ENCODE measurements at places on chromosomes 7 and 10.

DNA sequence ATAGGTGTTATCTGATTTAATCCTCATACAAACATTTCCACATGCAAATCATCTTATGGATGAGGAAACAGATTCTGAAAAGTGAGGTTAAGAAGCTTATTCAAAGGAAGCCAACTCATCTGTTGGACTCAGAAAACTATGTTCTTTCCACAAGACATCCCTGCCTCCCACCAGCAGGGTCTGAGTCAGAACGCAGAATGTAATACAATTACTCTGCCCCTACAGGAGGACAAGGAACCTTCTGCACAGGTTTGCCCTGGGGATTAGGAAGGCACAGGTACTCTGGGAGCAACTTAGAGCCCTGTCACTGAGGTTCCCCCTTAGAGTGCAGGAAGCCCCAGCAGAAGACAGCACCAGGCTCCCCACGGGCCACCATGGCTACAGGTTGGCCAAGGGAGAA lies 255.7 kb downstream of the TNS3 start:
- DNase-seq = no peak

GRCh38 chr7:69342154-69342884 lies 256.0 kb upstream of the AUTS2 start:
- no peak for DNase-seq

DNA sequence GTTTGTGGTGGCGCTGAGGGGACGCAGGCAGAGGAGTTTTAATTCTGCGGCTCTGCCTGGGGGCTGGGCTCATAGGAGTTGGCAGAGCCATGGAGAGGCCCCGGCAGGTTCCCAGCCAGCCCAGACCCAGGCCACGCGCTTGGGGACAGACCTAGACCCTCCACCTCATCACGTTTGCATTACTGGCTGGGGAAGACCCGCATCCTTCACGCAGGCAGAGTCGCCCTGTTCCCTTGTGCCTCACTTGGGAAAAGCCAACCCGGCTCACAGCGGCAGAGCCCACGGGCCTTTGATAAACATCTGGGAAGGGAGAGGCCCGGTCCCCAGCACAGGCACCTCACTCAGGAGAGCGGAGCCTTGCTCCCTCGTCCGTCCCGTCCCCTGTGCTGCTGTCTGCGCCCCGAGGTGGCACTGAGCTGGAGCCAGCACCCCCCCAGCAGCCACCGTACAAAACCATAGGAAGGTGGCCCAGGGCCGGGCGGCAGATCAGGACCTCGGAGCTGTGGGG lies 112.8 kb downstream of the CYTH3 start:
- no peak for DNase-seq

DNA sequence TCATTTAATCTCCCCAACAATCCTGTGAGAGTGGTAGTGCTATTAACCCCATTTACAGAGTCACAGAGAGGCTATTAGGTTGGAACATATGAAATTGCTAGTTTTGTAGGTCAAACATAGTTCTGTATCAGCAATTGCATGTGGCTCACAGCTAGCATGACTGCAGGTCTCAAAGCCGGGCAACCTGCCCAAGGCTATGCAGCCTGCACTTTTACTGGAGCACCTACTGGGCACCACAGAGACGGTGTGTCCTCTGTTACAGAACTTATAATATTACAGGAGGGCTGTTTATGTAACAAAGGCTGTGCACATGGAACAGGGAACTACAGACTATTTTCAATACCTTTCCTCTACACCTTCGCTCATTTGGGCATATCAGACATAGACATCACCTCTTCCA lies 355.8 kb downstream of the RPS24 start:
- no peak for DNase-seq

- DNase-seq = no peak
These were observed 15.8 kb upstream of the PAPSS2 start for GRCh38 chr10:87643920-87644319.

DNA sequence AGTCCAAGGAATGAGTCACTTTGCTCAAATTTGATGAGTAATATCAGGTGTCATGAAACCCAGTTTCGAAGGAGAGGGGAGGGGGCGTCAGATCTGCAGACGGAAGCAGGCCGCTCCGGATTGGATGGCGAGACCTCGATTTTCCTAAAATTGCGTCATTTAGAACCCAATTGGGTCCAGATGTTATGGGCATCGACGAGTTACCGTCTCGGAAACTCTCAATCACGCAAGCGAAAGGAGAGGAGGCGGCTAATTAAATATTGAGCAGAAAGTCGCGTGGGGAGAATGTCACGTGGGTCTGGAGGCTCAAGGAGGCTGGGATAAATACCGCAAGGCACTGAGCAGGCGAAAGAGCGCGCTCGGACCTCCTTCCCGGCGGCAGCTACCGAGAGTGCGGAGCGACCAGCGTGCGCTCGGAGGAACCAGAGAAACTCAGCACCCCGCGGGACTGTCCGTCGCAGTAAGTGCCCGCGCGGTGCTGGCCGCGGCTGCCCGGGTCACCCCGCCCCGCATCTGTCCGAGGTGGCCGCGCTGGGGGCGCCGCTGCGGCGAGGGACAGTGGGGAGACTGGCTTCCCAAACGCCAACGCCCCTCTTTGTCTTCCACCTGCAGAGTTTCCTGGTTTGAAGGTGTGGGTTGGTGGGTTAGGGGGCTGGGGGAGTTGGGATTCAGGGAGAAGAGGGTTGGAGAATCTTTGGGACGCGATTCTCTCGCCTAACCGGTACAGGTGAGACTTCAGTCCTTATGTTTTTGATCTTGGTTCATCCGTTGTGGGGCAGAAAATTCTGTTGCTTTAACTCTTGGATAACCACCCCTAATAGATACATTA lies at the start of gene TAC1:
Gene TAC1, plus strand, starts transcription at position 351 of the 829 bp plus-strand sequence. CDS start 527 bp downstream, outside the sequence.
- DNase-seq = no peak

DNA sequence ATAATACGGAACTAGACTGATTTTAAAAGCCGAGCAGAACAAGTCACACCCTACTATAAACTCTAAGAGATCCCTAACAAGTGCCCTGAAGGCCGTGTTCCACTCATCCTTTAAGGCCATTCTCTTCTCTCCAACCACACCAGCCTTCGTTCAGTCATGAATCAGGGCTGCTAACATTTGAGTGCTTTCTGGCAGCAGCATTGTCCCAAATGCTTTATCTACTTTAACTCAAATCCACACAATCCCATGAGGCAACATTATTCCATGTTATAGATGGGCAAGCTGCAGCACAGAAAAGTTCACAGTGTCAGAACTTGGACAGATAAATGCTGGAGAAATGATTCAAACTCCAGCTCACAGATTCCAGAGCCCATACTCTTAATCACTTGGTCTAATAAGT lies 73.5 kb downstream of the MALSU1 start:
- DNase-seq = no peak

DNA sequence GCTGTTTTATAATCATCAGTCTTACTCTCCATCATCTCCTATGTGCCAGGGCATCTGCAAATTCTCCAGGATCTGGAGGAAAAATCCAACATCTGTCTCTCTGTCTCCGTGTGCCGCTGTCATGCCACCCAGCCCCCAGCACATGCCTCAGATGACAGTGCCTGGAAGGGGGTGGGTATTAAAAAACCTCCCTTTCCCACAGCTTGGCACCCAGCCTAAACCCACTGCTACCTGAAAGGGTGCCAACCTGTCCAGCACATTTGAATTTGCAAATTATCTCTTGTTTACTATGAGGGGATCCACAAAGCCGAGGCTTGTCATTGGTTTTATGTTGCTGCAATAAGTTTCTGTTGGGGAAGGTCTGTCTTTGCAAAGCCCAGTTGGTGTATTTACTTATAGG lies 73.1 kb downstream of the EMX2 start:
- DNase-seq = no peak

DNA sequence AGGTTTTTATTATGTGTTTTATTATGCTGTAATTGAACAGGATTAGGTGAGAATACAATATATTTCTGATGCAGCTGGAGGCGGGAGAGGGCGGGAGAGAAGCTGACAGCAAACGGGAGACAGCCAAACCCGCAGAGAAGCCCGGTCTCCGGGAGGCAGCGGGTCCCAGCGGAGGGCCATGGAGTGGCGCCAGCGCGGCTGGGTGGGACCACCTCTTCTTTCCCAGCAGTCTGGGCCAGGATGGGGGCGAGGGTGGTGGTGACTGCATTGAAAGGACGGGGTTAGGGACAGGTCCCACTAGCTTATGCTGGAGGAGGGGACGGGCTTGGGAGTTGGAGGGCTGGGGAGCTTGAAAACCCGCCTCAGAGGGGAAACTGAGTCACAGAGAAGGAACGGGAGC lies 14.5 kb upstream of the KAZALD1 start:
- no peak for DNase-seq

DNA sequence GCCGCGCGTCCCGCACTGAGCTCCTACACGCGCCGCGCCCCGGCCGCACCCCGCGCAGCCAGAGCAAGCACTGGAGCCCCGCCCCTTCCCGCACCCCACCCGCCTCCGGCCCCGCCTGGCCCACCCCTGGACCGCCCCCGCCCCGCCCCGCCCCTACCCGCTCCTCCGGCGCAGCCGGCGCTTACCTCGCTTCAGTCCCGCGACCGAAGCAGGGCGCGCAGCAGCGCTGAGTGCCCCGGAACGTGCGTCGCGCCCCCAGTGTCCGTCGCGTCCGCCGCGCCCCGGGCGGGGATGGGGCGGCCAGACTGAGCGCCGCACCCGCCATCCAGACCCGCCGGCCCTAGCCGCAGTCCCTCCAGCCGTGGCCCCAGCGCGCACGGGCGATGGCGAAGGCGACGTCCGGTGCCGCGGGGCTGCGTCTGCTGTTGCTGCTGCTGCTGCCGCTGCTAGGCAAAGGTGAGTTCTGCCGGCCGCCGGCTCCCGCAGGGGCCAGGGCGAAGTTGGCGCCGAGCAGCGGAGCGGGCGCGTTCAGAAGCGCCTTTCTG lies at the start of gene RET:
Gene RET, plus strand, starts transcription at position 194 of the 545 bp plus-strand sequence. Its CDS starts 190 bp downstream, at position 384.
- no peak for DNase-seq

- no peak for DNase-seq
These were observed 3.2 kb downstream of the ACADSB start for GRCh38 chr10:123011987-123012386.

DNA sequence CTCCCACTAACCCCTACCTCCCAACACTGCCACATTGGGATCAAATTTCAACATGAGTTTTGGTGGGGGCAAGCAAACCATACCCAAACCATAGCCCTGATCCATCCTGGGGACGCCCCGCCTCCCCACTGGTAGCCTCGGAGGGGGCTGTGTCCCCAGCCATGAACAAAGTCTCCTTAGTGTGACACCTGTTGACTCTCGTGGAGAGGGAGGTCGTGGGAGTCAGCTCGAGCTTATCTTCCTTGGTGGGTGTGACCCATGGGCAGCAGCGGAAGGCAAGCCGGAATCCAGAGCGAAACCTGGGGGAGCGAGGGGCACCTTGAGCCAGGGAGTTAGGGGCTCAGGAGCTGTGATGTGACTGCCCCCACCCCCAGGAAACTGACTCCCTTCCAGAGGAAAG lies 11.9 kb downstream of the TACR2 start:
- DNase-seq = no peak

- DNase-seq = no peak
These were observed 38.3 kb downstream of the BEND7 start for GRCh38 chr10:13490503-13490902.

- DNase-seq = no peak
These were observed 28.8 kb downstream of the EVX1 start for GRCh38 chr7:27271384-27271783.

GRCh38 chr7:99840136-99840869 lies 12.5 kb downstream of the CYP3A43 start:
- no peak for DNase-seq

DNA sequence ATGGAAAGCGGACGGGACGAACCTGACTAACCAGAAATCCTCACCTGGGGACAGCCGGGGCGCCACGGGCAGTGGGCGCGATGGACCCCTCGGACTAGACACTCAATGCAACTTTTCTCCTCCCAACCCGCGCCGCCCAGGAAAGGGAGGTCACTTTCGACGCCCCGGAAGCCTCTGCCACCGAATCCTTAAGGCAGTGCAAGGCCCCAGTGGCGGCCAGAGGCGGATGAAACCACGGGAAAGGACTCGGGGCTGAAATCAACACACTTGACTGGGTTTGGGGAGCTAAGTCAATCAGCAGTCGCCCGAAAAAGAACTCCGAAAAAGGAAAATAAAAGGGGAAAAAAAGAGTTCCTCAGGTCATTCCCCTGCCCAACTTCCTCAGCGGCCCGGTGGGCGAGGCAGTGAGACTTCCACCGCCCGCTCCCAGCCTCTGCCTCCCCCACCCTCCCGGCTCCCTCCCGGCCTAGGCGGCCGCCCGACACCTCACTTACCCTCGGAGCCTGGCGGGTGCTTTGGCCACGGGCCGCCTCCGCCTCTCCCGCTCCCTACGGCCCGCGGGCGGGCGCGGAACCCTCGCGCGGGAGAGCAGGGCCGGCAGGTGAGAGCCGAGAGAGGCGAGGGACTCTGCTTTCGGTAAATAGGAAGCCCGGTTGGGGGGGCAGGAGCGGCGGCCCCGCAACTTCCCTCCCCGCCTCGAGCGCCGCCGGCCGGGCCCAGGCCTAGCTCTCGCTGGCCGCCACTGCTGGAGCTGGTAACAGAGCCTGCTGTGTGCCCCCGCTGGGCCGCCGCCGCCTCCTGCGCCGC lies 518 bp downstream of the WAPL start:
- DNase-seq = peak; percentile 17

- no peak for DNase-seq
These were observed 38.4 kb downstream of the ZNF518A start for GRCh38 chr10:96168546-96168945.

- DNase-seq = no peak
These were observed 261.5 kb upstream of the NPSR1 start for GRCh38 chr7:34396437-34397064.

DNA sequence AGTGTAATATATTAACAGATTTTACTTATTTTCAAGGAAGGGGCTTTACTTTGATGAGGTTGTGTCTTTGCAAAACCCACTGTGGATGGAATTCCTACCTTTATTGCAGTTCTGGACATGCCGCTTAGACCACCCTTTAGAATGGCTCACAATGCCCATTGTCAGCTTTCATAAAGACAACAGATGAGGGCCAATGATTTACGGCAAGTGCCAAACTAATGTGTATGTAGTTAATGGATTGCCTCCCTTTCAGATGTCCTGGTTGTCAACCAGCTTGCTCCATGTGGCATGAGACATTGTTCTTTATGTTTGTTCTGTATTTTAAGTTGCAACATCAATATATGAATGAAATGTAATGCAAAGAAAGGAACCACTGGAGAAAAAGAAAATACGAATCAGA lies 35.0 kb upstream of the ELMO1 start:
- DNase-seq = no peak

DNA sequence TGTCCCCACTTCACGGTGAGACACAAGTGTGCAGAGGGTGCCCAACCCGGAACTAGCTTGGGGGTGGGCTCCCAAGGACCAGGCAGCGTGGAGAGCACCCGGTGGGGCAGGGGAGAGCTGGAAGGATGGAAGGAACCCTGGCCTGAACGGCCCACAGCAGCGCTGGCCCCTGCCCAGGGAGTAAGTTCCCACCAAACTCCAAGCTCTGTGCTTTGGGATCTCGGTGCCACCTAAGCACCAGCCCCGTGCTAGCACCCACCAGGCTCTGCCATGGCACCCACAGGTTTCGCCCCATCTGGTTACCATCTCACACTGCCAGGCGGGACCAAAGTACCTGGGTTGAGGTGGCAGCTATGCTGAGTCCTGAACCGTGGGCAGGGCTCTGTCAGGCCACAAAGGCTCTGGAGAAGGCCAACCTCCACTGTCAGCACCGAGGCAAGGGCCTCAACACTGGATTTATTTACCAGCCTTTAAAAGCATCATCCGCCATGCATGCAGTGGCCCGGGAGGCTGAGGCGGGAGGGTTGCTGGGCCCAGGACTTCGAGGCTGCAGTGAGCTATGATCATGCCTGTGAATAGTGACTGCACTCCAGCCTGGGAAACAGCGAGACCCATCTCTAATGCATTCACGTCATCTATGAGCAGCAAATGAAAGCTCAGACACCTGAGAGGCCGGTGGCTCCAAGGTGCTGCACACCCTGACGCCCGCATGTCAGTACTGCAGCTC lies 16.0 kb downstream of the GPER1 start:
- no peak for DNase-seq

All from activated T-helper 1 cell treated with Interleukin-2 at 50 U/mL for 16 hours (primary cell).